Progenitor cell of endocrine pancreas (in vitro differentiated cells): ENCODE measurements at places on chromosomes 2 and 18.

- no peak for DNase-seq
Measured at GRCh38 chr2:53067056-53067455, 700.5 kb upstream of the CHAC2 start.

- no peak for DNase-seq
Measured at GRCh38 chr2:223901854-223902253, 43.3 kb downstream of the WDFY1 start.

GRCh38 chr2:46413111-46413510 lies 66.3 kb upstream of the TMEM247 start:
- DNase-seq = no peak

- no peak for DNase-seq
Measured at GRCh38 chr2:64938607-64939285, 50.5 kb upstream of the SLC1A4 start.

GRCh38 chr2:188293601-188294351 lies 2.1 kb downstream of the GULP1 start:
- DNase-seq = no peak

DNA sequence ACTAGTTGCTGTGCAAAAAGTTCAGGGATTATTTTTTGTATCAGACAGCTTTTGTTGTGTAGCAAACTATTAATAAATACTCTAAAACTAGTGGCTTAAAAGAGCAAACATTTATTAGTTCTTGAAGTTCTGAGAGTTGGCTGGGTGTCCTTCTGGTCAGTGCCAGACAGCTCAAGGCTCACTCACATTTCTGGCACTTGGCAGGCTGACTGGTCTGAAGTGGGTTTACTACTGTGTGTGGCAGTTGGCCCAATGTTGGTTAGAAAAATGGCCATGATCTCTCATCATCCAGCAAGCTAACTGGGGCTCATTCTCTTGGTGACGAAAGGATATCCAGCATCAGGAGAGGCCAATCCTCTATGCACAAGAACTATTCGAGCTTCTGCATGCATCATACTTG lies 71.4 kb upstream of the ZNF385B start:
- DNase-seq = no peak

- no peak for DNase-seq
Measured at GRCh38 chr2:161207941-161208340, 47.7 kb downstream of the TANK start.

DNA sequence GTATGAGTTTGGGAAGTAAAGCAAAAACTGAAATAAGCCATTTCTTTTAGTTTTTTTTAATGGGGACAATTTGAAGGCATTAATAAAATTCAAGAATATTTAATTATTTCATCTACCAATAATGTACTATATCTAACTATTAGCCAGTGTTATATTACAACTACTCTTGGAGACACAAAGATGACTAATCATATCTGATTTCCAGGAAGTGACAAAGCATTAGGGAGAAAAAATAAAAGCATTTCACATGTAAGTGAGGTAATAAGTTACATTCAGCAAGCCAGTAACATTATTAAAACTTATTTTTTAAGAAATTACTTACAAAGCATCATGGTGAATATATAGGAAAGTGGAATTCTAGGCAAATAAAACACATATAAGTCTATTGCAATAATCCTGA lies 781.3 kb upstream of the NRXN1 start:
- no peak for DNase-seq

- DNase-seq = no peak
Measured at GRCh38 chr2:46387886-46388515, 90.8 kb downstream of the EPAS1 start.

DNA sequence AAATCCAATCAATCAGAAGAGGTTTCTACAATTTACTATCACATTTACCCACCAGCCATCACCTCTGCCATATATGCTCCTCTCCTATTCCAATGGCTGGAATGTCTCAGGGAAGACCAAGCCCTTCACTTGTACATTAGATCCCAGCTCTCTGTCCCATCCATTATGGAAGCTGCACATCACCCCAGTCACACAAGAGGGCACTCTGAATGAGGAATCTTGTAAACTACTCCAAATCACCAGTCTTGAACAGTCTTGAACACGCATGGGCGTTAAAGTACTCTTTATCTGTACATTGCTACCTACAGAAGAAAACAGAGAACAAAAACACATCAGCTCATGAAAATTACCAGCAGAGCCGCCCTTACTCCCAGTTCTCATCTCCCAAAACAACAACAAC lies 38.7 kb downstream of the ZC3H8 start:
- DNase-seq = no peak

DNA sequence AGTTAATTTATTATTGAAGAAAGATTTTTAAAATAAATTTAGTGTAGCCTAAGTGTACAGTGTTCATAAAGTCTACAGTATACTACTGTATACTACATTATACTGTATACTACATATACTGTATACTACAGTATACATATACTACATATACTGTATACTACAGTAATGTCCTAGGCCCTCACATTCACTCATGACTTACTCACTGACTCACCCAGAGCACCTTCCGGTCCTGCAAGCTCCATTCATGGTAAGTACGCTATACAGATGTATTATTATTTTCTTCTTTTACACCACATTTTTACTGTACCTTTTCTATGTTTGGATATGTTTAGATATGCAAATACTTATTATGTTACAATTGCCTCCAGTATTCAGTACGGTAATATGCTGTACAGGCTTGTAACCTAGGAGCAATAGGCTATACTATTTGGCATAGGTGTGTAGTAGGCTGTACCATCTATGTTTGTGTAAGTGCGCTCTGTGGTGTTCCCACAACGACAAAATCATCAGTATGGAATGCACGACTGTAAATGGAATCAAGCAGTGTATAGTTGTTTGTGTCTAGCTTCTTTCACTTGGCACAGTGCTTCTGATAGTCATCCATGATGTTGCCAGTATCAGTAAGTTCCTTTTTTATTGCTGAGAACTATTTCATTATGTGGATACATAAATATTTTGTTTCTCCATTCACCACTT lies 245.7 kb downstream of the MTX2 start:
- no peak for DNase-seq

DNA sequence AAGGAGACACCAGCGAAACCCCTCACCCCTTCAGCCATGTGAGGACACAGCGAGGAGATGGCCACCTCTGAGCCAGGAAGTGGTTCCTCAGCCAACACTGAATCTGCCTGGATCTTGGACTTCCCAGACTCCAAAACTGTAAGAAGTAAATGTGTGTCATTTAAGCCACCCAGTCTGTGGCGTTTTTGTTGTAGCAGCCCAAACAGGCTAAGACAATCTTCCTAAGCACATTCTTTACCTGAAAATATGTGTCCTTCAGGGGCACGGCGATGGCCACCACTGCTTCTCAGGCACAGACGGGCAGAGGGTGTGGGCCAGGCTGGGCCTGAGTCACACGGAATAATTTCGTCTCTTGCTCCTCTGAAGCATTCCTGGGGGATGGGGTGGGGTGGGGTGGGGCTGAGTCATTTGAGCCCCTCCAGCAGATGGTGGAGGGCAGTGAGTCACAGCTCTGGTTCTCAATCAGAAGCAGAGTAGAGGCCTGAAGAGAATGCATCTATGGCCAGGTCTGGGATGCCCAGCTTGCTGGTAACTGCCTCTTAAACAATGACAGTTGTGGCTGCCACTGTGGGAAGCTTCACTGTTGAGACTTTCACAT lies 142.4 kb downstream of the CAPN13 start:
- no peak for DNase-seq

DNA sequence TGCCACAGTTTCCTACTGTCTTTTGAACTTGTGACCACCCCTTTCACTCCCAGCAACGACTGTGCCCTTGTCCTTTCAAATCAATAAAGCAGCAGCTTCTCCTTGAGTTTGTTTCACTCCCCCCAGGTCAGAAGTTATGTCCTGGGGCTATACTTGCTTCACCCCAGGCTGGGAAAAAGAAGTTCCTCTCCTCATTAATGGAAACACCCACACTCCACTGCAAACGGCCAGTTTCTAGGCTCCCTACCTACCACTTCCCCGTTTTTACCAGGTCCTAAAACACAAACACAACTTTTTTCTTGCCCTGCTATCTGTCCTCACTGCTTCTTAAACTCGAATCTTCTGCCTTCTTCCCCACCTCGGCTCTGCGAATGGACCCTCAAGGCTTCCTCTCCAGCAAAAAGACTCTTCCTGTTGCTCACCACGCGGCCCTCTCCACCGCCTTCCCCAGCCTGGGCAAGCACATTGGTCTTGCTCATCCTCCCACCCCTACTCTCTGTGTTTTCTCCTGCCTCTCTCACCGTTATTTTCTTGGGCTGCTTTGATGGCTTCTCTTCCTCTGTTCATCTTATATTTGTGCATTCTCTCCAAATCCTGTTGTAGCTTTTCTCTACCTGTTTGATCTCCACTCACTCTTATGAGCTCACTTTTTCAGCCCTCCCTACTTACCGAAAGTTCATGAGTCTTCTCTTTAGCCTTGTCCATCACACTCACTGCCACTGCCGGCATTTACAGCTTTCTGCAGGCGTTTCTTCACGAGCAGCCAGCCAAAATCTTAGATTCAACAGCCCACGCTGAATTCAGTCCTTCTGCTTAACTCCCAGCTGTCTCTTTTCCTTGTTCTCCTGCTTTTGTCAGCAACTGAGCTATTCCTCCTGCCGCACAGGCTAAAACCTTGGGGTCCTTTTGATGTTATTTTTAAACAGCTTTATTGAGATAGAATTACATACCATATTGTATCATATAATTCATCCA lies 7.0 kb upstream of the SP5 start:
- no peak for DNase-seq

GRCh38 chr2:105820691-105821090 lies 76.0 kb downstream of the NCK2 start:
- DNase-seq = no peak

GRCh38 chr2:199710551-199710950 lies 140.4 kb downstream of the FTCDNL1 start:
- DNase-seq = no peak

GRCh38 chr18:51390702-51391101 lies 193.2 kb upstream of the MEX3C start:
- DNase-seq = no peak

GRCh38 chr2:62158444-62159121 lies 37.3 kb upstream of the B3GNT2 start:
- DNase-seq = no peak

- no peak for DNase-seq
Measured at GRCh38 chr18:79948719-79949411, 2.6 kb downstream of the SLC66A2 start.

DNA sequence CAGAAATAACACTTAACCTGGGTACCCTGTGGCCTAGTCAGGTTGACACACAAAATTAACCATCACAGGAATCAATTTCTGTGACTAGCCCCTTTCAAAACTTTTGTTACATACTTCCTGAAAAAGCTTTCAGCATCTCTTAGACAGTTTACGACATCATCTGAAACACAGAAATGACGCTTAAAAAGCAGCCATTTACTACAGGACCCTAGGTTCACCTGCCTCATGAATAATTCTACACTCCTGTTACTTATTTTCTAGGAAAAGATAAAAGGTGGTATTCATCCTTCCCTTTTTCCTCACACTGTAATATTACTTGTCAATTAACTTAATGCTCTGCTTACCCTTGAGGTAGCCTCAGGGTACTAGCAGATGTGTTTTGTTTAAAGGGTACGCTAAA lies 388.4 kb downstream of the IRS1 start:
- no peak for DNase-seq

DNA sequence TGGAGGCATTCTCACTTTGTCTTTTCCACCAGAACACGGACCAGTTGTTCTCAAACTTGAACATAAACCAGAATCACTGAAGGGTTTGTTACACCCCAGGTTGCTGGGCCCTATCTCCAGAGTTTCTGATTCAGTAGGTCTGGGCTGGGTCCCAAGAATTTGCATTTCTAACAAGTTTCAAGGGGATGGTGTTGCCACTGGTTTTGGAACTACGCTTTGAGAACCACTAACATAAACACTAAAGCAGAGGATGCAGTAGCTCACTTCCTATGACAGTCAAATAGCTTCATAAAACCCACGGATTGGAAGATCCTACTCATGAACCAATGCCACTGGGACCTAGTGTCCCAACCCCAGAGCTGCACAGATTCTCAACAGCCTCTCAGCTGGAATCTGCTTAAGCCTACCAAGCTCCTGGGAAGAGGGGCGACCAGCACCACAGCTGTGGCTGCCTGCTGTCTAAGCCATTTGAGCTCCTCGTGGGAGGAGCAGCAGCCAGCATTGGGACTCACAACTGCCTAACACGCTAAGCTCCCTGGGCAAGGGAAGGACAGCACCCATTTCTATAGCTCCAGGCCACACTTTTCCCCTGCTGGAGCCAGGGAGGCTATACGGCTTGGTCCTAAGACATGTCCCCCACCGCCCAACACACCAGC lies 62.5 kb downstream of the C1D start:
- DNase-seq = no peak

GRCh38 chr2:213189001-213189899 lies 37.8 kb upstream of the IKZF2 start:
- DNase-seq = no peak

GRCh38 chr18:7632152-7633098 lies 65.3 kb downstream of the PTPRM start:
- no peak for DNase-seq

DNA sequence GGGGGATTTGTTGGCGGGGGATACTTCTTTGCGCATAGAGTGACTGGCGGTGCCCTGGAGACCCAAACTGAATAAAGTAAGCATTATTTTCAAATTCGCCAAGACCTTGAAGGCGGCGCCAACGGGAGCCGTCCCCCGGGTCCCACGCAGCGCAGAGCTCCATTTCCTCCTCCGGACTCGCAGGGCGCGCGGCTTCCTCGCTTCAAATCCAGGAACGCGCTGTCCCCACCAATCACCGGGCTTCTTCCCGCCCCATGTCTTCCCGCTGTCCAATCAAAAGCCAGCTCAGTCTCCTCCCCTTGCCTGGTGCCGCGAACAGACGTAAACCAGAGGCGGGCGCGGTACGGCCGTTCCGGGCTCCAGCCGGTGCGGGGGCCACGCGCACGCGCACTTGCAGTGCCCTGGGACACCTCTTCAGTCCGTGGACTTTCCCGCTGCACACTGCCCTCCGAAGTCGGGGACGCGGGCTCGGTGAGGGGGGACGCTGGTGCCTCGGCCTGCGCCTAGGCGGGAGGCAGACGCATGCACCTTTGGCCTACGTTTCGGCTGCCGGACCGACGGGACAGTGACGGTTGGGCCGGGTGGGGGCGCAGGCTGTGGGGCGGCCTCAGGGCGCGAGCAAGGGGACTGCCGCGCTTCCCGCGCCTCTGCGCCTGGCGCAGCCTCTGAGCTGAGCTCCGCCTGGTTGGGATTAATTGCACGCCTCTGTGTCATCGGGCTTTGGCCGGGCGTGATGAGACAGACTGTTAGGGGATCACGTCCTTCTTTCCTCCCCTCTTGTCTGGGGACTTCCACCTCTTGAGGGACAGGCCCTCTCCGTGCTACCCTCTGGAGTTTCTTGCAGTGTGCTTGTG lies at the start of gene CEP192:
TSS of gene CEP192 (plus strand) at position 396 of the 854 bp plus-strand sequence. CDS start 8,063 bp downstream, outside the sequence.
- DNase-seq = peak; percentile 96

- DNase-seq = no peak
Measured at GRCh38 chr18:48360376-48361021, 48.7 kb downstream of the ZBTB7C start.

- DNase-seq = no peak
Measured at GRCh38 chr2:13652531-13653313, 936.0 kb downstream of the TRIB2 start.

GRCh38 chr2:199627417-199627816 lies 169.7 kb upstream of the SATB2 start:
- no peak for DNase-seq
